ENCODE measurements at places on chromosomes 2 and 18. TPM values are rescaled to one million over a fixed set of nuclear protein-coding genes. Genes with fewer than 3 reads are reported as not detected.

SLC19A3 gene
- total RNA-seq, result 7.4 TPM

IL1RL2 gene
- total RNA-seq, result 5.2 TPM

CNGA3 gene
- not detected for total RNA-seq

VIT gene
- total RNA-seq, result 56.5 TPM

DOK6 gene
- total RNA-seq, result 1.2 TPM

CBLN2 gene
- not detected for total RNA-seq

NAT8 gene
- total RNA-seq, result not detected

KHK gene
- 9.3 TPM for total RNA-seq

VIL1 gene
- total RNA-seq, result not detected

SKA1 gene
- total RNA-seq, result 0.74 TPM

NEU2 gene
- total RNA-seq, result not detected

GCG gene
- total RNA-seq, result not detected

COL6A3 gene
- 315 TPM for total RNA-seq

CHRND gene
- not detected for total RNA-seq

GALNT14 gene
- total RNA-seq, result 1.7 TPM

TMEM247 gene
- not detected for total RNA-seq

COL3A1 gene
- 123 TPM for total RNA-seq

KLHL41 gene
- 0.49 TPM for total RNA-seq

HAAO gene
- 5.9 TPM for total RNA-seq

CD8B gene
- total RNA-seq, result 10.6 TPM

RAB6C gene
- total RNA-seq, result not detected

IL1R2 gene
- 63.3 TPM for total RNA-seq

MSTN gene
- total RNA-seq, result 0.74 TPM

GKN2 gene
- not detected for total RNA-seq

DUSP19 gene
- total RNA-seq, result 1.7 TPM

GLI2 gene
- total RNA-seq, result 16.2 TPM

LMAN2L gene
- 13.0 TPM for total RNA-seq

GCA gene
- 13.5 TPM for total RNA-seq

RNU2-63P gene
- total RNA-seq, result not detected

MAL gene
- total RNA-seq, result 71.0 TPM

IL36RN gene
- total RNA-seq, result 0.25 TPM

TEX44 gene
- not detected for total RNA-seq
